ENCODE measurements at places on chromosomes 2 and 18.

DNA sequence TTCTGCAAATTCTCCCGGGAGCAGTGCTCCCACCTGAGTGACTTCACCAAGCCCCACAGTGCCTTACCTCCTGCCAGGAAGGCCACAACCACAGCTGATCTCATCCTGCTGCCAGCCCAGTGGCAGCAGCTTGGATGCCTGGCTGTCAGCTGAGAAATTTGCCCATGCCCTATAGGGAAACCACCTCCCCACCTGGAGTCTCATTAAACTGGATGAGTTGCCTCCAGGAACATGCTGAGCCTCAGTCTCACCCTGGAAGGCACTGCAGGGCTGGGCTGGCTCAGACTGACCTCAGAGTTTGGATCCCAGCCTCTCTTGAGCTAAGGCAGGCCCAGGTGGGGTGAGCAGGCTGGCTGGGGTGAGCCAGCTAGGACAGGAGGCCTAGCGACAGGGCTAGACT lies 23.3 kb downstream of the REEP1 start:
- no peak for DNase-seq

DNA sequence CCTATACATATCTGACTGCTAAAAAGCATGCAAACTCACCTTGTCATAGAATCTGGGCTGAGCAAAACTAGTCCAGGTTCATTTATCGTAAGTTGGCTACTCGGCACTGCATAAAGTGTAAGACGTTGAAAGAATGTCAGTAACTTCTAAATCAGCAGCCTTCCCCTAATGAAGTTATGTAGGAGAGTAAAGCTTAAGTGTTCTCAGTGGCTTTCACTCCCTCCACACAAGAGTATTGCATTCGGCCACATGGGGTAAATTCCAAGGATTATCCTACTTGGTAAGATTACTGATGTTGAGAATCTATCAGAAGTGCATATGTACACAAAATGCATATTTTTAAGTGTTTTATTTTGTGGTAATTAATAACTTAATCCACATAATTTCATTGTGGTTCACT lies 130.1 kb downstream of the LCLAT1 start:
- DNase-seq = no peak

DNA sequence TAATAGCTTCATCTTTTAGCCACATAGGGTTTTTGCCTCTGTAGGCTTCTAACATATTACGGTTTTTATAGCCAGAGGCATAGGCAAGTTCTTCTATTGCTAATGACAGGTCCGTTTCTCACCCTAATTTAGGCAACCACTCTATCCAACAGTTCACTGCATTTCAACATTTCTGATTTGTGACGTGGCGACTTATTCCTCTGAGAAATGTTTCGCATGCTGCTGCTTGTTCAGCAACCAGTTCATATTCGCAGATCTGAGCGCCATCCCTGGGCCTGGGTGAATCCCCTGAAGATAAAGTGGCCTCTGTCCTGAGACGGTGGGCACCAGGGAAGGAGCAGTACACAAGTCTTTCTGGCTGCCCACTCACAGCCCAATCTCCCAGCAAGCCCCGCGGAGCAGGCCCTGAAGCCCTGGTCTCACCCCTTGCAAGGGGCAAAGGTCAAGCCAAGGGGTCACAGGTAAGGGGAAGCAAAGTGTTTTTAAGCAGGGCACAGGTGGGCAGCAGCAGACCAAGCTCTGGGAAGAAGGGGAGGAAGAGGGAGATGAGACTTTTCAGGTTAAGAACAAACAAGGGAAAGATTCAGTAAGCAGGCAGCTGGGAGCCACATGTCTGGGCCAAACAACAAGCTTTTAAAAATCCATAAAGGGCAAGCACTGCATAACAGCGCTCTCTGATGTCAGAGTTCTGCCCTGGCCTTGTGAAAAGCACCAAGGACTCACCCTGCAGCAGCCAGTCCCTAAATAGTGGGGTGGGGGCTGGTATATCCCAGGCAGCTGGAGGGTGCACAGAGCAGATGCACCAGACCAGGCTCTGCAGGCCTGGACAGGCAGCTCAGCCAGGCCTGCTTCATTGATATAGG lies 10.8 kb upstream of the COX7A2L start:
- no peak for DNase-seq

GRCh38 chr2:5988120-5988519 lies 295.9 kb downstream of the SOX11 start:
- no peak for DNase-seq

- no peak for DNase-seq
Measured at GRCh38 chr2:169329688-169330554, 32.4 kb downstream of the LRP2 start.

- no peak for DNase-seq
Measured at GRCh38 chr2:50004667-50005066, 850.4 kb upstream of the FSHR start.

DNA sequence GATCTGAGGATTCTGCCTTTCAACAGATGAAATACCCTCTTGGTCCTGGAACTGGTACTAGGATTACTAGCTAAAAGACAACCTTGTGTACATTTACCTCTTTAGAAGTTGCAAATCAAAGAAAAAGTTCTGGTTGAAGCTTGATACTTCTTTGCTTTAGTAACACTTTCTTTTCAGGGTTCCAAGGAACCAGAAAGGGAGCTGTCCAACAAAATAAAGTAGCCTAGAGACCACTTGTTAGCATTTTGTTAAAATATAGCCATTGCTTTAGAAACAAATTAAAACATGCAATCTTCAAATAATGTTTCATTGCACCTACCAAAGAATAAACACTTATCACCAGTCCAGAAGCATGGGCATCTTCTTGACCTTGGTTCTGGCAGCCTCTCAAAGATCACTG lies 117.9 kb upstream of the MAP3K20 start:
- no peak for DNase-seq

All from stimulated activated CD8-positive, alpha-beta memory T cell treated with anti-CD3 and anti-CD28 coated beads, Interleukin-4, amount 100 ng/mL, for 48 hours (primary cell).